ENCODE measurements at places on chromosomes 5 and 9. TPM values are rescaled to one million over a fixed set of nuclear protein-coding genes. Genes with fewer than 3 reads are reported as not detected.

DNA sequence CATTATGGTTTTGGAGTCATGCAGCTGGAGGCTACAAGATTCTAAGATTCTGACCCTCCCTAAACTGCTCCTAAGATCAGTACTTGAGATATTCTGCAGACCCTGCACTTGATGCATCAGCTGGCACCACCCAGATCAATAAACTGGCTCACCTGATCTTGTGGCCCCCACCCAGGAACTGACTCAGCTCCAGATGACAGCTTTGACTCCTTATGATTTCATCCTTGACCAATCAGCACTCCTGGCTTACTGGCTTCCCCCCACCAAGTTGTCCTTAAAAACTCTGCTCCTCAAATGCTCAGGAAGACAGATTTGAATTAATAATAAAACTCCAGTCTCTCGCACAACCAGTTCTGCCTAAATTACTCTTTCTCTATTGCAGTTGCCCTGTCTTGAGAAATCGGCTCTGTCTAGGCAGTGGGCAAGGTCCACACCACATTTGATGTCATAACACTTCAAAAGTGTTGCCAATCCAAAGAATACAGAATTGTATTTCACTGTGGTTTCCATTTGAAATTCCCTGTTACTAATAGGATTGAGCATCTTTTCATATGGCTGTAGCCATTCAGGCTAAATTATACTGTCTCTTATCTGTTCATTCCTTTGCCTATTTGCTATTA lies 14.8 kb upstream of the SLC30A5 start:
- H3K27ac ChIP-seq, result no peak overlapping the region
- no peak for DNase-seq
- no peaks in the 10 kb centered on the region for H3K4me1 ChIP-seq
- H3K4me3 ChIP-seq, result no peak overlapping the region
- no peaks in the 10 kb centered on the region for H3K27me3 ChIP-seq

DNA sequence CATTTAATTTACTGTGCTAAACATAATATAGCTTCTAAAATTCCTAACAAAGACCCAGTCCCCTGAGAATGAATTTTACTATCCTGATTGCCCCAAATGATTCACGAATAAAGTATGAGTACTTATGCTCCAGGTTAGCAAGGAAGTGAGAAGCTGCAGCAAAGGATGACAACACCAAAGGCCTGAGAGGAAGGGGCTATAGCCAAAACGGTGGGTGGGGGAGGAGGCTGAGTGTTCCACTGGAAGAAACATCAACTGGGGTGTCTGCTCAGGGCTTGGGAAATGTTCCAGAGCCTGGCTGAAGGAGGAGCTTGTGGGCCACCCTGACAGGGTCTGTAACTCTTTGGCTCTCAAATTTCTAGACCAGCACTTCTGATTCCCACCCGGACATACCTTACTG lies 157.3 kb downstream of the ADAMTS12 start:
- H3K36me3 ChIP-seq, result no peaks in the 10 kb centered on the region
- H3K27ac ChIP-seq, result no peak overlapping the region
- DNase-seq, result peak; percentile 15
- no peaks in the 10 kb centered on the region for H3K4me1 ChIP-seq
- no peaks in the 10 kb centered on the region for H3K27me3 ChIP-seq

DNA sequence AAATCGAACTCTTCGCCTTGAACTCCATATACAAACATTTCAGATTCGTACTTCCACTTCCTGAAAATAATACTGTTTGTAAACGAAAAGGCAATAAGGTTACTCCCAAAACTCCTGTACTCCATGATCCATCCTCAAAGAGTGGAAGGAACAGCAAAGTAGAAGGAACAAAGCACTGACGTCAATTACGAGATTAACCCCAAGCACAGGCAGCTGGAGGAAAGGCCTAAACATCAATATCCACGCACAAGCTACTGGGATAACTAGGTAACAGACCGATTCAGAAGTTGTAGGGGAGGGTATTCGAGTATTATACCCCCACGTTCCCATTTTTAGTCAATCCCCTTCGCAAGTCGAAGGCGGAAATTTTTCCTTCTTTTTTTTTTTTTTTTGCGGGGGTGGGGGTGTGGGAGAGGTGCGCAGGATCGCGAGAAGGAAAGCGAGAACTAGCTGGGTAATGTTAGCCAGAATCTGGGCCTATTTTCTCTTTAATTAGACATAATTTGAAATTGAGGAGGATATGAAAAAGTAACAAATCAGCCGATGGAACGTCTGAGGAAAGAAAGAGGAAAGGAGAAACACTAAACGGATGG lies 909 bp downstream of the AFF4 start:
- DNase-seq, result no peak
- H3K27me3 ChIP-seq, result no peaks in the 10 kb centered on the region
- no peaks in the 10 kb centered on the region for H3K36me3 ChIP-seq
- H3K27ac ChIP-seq, result peak overlapping the region; percentile 97

GRCh38 chr5:102959055-102959454 lies 160.9 kb downstream of the GIN1 start:
- no peaks in the 10 kb centered on the region for H3K4me1 ChIP-seq
- H3K27me3 ChIP-seq, result no peaks in the 10 kb centered on the region
- H3K27ac ChIP-seq, result no peak overlapping the region
- H3K36me3 ChIP-seq, result no peaks in the 10 kb centered on the region
- no peak for DNase-seq

DNA sequence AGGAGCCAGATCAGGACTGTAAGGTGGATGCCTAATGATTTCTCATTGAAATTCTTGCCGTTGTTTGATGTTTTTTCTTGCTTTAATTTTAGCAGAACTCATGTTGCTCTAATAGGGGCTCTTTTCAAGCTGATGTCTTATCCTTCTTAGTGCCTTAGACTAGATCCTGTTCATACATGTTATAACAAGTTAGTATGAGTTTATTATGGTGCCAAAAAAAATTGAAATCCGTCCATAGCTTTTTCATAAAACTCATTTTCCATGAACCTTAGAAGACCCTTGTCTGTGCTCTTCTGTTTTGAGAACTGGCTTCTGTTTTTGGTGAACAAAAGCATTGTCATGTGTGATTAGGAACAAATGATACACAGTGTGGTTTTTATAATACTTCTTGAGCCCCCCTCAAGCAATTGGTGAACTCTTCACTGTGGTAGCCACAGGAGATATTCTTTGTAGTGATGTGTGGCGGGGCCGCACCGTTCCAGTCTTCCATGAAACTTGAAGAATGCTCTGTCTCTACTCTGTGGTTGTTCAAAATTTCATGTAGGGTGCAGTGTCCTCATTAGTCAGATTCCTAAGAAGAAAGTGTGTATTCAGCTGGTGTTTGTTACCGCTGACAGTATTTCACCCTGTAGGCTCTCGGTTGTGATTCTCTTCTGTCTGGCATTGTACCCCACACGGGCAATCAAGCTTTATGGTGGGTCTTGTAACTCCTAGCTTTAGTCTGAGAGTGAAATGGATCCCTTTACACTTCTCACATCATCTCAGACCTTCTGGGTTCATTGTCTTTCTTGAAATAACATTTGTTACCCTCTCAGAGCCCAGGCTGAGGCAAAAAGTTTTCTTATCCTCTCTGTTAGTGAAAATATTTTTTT lies 10.7 kb downstream of the OTULIN start:
- no peak for DNase-seq
- no peak overlapping the region for H3K4me3 ChIP-seq
- no peaks in the 10 kb centered on the region for H3K4me1 ChIP-seq
- H3K27ac ChIP-seq, result no peak overlapping the region

DNA sequence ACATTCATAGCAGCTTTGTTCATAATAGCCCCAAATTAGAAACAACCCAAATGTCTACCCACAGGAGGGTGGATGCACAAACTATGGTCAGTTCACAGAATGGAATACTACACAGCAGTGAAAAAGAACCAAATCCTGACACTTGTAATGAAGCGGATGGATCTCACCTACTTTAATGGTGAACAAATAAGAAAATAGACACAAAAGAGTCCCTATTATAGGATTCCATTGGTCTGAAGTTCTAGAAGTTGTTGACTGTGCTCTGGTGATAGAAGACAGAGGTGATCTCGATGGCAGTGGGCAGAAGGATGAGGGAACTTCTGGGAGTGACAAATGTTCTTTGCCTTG lies 20.6 kb upstream of the LAMC3 start:
- no peaks in the 10 kb centered on the region for H3K4me1 ChIP-seq
- H3K27ac ChIP-seq, result no peak overlapping the region
- no peaks in the 10 kb centered on the region for H3K36me3 ChIP-seq
- H3K27me3 ChIP-seq, result no peaks in the 10 kb centered on the region
- DNase-seq, result no peak

- H3K27ac ChIP-seq, result no peak overlapping the region
- H3K4me1 ChIP-seq, result peaks cover 7% of the 10 kb centered on the region
- no peak overlapping the region for H3K4me3 ChIP-seq
- H3K36me3 ChIP-seq, result no peaks in the 10 kb centered on the region
- DNase-seq, result peak; percentile 32
Observed at GRCh38 chr9:113541019-113541900, 77.7 kb downstream of the RGS3 start.

DNA sequence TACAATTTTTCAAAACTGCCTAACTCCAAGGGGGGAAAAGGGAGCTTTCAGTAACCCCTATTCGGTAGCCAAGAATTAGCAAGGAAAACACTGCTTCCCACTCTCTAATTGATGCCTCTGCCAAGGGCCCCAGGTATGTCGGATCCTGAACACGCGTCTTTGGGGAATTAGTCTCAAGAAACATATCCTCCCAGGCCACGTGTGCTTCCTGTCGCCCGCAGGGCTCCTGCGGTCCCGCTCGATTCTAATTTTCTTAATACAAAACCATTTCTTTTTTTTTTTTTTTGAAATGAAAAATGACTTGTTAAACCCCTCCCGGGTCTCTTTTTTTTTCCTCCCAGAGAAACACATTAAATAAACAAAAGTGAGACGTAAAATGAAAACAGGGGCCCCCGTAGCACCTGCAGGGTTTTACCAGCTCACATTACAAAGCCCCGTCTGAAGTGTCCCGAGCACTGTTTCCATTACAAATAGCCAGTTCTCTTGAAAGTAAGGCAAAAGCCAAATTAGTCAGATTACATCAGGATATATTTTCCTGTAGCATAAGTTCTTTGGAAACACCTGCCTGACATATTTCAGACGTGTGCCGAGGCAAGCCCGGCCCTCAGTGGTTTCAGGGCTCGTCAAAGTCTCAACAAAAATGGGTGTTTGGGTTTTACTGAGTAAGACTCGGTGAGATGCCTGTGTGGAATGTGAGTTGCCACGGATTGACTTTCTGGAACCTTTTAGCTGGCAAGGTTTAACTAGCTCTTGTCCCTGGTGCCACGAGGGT lies 21.5 kb downstream of the SMIM23 start:
- H3K27ac ChIP-seq, result no peak overlapping the region
- H3K4me1 ChIP-seq, result no peaks in the 10 kb centered on the region
- H3K27me3 ChIP-seq, result no peaks in the 10 kb centered on the region
- H3K36me3 ChIP-seq, result no peaks in the 10 kb centered on the region

DNA sequence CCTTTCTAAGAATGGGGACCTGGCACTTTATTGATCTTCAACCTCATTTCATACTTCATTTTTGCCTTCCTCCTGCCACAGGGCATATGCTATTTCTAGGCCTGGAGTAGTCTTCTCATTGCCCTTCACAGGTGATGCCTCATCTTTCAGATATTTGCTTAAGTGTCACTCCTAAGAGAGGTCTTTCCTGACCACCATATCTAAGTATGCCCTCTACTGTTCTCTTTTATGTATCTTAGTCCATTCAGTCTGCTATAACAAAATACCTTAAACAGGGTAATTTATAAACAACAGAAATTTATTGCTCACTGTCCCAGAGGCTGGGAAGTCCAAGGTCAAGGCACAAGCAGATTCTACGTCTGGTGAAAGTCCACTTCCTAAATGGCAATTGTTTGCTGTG lies 99.1 kb downstream of the ADAMTS6 start:
- no peak overlapping the region for H3K4me3 ChIP-seq
- DNase-seq, result no peak

- H3K27me3 ChIP-seq, result no peaks in the 10 kb centered on the region
- no peaks in the 10 kb centered on the region for H3K4me1 ChIP-seq
Observed at GRCh38 chr9:37515620-37516258, 30.0 kb downstream of the POLR1E start.

GRCh38 chr9:86943201-86944113 lies 3.8 kb downstream of the GAS1 start:
- H3K27ac ChIP-seq, result peak overlapping the region; percentile 18
- H3K4me3 ChIP-seq, result peak overlapping the region; percentile 65
- H3K4me1 ChIP-seq, result no peaks in the 10 kb centered on the region
- DNase-seq, result no peak
- H3K27me3 ChIP-seq, result no peaks in the 10 kb centered on the region
- H3K36me3 ChIP-seq, result no peaks in the 10 kb centered on the region

GRCh38 chr5:38540314-38540713 lies 16.1 kb downstream of the LIFR start:
- H3K27me3 ChIP-seq, result no peaks in the 10 kb centered on the region
- H3K4me3 ChIP-seq, result no peak overlapping the region
- no peaks in the 10 kb centered on the region for H3K36me3 ChIP-seq

GRCh38 chr5:59466271-59466670 lies 427.3 kb downstream of the PDE4D start:
- DNase-seq, result no peak
- no peak overlapping the region for H3K4me3 ChIP-seq
- no peaks in the 10 kb centered on the region for H3K36me3 ChIP-seq
- no peaks in the 10 kb centered on the region for H3K4me1 ChIP-seq
- no peak overlapping the region for H3K27ac ChIP-seq
- H3K27me3 ChIP-seq, result no peaks in the 10 kb centered on the region

- peaks cover 23% of the 10 kb centered on the region for H3K4me1 ChIP-seq
- H3K36me3 ChIP-seq, result no peaks in the 10 kb centered on the region
- no peaks in the 10 kb centered on the region for H3K27me3 ChIP-seq
- H3K27ac ChIP-seq, result peak within 1 kb of the TSS; percentile 96
- peak within 1 kb of the TSS; percentile 86 for H3K4me3 ChIP-seq
Observed at GRCh38 chr9:93096131-93096802, at the start of gene CARD19. Gene CARD19 (plus strand): TSS chr9:93096217. CDS start chr9:93096346, 129 bp downstream.

TRIP13 gene
- total RNA-seq, result 1.7 TPM

QRFP gene
- total RNA-seq, result not detected

ACOT12 gene
- not detected for total RNA-seq

C5orf47 gene
- not detected for total RNA-seq

ISOC1 gene
- 27.3 TPM for total RNA-seq

ABCA2 gene
- total RNA-seq, result 12.3 TPM

FOXD4 gene
- total RNA-seq, result 0.12 TPM

HMMR gene
- total RNA-seq, result not detected

WDR31 gene
- 5.3 TPM for total RNA-seq

MEGF10 gene
- total RNA-seq, result 0.50 TPM

TNFSF15 gene
- total RNA-seq, result 0.34 TPM

AIF1L gene
- 16.1 TPM for total RNA-seq

TEX48 gene
- total RNA-seq, result not detected

GRIA1 gene
- not detected for total RNA-seq

CYLC2 gene
- not detected for total RNA-seq

SEMA4D gene
- total RNA-seq, result 19.0 TPM

ADAMTS13 gene
- total RNA-seq, result 3.4 TPM

DOK3 gene
- 2.6 TPM for total RNA-seq

Measured in ovary (tissue), 10 donors.